CD4-positive, alpha-beta T cell (primary cell): ENCODE measurements at places on chromosomes 3 and 15. TPM values are rescaled to one million over a fixed set of nuclear protein-coding genes. Genes with fewer than 3 reads are reported as not detected.

GRCh38 chr15:70092464-70093027 is 5.2 kb downstream of the TLE3 start:
- no peak for DNase-seq

SI gene
- total RNA-seq, result not detected

DNA sequence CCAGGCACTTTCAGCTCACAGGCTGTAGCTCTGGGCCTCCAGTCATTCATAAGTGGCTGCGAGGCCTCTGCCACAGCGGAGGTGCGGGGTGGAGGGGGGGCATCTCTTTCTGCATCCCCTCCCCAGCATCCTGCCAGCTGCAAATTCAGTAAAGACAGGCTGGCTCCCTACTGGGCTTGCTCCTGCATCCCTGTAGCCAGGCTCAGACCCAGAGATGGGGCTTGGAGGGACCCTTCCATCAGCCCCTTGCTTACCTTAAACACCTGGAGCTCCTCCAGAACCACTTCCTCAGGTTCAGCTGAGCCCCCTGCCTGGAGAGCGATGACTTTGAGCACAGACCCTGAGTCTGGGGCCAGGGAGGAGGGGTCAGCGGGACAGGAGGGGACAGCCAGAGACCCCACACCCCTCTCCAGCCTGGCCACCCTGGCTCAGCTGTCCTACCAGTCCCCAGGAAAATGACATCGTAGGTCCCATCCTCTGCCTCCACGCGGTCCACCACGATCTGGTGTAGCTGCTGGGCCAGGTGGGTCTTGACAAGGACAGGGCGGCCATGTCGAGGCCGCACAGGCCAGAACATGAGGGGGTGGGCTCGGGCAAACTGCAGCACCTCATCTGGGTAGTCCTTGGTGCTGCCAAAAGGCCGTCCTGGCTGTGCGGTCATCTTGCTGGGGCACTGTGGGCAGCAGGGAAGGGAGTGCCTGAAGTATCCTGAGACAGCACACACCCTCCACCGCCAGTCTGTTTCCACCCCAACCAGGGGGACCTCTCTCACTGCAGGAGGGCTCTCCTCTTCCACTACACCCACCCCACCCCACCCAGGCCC is 5.3 kb downstream of the SEMA3G start:
- no peak for DNase-seq

- no peak for DNase-seq
Observed at GRCh38 chr3:128066114-128066513, 13.9 kb downstream of the SEC61A1 start.

- no peak for DNase-seq
Observed at GRCh38 chr3:119781330-119782198, at the start of gene NR1I2. Gene NR1I2 (plus strand): TSS chr3:119782101.

PGBD4 gene
- total RNA-seq, result 2.6 TPM

GRCh38 chr15:81265944-81266775 is 57.8 kb downstream of the STARD5 start:
- DNase-seq, result peak; percentile 74

CCR1 gene
- total RNA-seq, result 0.34 TPM

DNA sequence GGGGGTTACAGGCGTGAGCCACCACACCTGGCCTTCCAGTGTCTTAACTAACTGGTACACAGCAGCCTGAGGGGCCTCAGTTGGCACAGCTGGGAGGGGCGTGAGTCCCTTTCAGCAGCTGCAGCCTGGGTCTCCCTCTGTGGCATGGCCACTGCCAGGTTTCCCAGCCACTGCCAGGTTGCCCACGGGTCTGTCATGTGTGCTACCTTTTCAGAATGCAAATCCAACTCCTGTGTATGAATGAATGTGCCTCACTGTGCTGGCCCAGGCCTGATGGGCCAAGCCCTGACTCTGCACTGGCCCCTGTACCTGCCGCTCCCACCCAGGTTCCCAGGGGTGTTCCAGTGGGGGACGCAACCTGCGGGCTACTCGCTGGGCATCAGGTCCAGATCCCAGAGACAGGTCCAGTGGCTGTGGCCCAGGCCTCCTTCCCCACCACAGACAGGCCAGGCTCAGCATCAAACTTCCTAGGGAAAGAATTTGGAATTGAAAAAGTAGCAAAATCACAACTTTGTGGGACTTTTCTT is 26.0 kb downstream of the WHAMM start:
- no peak for DNase-seq

DNA sequence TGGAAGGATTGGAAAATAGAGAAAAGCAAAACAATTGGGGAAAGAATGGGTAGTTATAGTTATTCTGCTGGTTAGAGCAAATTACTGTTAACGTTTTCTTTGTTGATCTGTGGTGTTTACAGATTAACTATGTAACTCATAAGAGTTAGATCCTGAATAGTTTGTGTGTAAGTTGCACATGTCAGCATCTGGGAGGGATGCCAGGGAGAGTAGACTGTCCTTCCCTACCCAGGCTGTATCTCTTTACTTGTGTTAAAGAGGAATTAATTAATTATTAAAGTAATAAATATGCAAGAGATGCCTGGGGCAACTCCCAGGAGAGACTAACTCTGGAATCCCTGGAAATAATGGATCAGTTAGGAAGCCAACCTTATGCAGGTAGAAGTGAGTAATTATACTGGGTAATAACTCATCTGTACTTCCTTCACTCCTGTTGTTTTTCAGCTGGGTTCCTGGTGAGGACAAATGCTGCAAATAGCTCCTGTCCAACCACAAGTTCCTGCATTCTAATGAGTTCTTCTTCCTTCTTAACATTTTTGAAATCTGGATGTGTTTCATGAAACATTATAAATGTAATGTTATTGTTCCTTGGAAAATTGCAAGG is 18.9 kb downstream of the GHRL start:
- DNase-seq, result no peak

- DNase-seq, result no peak
Observed at GRCh38 chr3:69594286-69594685, 145.0 kb upstream of the MITF start.

- DNase-seq, result no peak
Observed at GRCh38 chr15:40069178-40070165, 30.5 kb upstream of the SRP14 start.

- no peak for DNase-seq
Observed at GRCh38 chr3:183393625-183394024, 34.8 kb downstream of the MCF2L2 start.

RLBP1 gene
- not detected for total RNA-seq

GRCh38 chr3:187744169-187745151 is 808 bp downstream of the BCL6 start:
- DNase-seq, result peak; percentile 80

CD86 gene
- total RNA-seq, result 0.69 TPM

DNA sequence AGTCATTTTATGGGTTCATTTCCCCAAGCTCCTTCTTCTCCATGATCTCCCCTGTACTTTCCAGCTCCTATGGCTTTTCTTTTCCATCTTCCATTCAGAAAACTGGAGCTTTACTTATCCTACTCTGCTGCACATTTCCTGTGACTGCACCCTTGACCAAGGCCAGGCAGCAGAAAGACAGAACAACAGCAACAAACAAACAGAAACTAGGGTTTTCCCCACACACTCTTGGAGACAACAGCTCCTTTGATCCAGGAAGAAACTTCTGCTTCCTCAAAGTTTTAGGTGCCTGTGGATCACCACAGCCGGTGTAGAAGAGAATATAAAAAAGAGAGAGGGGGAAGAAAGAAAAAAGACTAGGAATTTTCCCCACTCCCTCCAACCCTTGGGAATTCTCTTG is 342.3 kb upstream of the CFAP20DC start:
- no peak for DNase-seq

- DNase-seq, result no peak
Observed at GRCh38 chr15:32908135-32908801, 190.5 kb downstream of the GREM1 start.

PRR20G gene
- total RNA-seq, result not detected

LRRN1 gene
- not detected for total RNA-seq

DNA sequence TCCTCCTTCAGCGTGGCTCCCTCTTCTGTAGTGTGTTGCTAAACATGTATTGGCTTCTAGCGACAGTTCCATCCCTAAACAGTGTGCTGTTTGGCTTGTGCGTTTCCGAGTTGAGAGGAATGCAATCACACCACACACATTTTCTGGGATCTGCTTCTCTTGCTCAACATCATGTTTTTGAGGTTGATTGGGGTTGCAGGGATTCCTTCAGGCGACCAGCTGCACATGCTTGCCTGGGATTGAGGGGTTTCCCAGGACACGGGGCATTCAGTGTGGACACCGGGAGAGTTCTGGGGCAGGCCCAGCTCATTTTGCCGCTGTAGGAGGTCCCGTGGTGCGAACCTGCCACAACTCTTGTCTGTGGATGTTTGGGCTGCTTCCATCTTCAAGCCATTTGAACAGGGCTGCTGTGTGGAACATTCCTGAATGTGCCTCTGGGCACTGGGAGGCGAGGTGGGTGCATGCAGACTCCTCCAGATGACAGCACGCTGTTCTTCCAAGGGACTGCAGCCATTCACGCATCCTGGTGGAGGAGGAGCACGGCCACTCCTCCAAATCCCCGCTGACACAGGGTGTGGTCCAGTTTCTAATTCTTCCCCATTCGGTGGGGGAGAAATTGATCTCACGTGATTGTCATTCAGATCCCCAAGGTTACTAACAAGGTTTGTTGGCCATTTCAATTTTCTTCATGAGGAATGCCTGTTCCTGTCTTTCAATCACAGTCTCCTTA is 82.8 kb downstream of the PLXNA1 start:
- DNase-seq, result no peak

DISP2 gene
- total RNA-seq, result 0.03 TPM
